ENCODE measurements at places on chromosomes 7 and 10.

DNA sequence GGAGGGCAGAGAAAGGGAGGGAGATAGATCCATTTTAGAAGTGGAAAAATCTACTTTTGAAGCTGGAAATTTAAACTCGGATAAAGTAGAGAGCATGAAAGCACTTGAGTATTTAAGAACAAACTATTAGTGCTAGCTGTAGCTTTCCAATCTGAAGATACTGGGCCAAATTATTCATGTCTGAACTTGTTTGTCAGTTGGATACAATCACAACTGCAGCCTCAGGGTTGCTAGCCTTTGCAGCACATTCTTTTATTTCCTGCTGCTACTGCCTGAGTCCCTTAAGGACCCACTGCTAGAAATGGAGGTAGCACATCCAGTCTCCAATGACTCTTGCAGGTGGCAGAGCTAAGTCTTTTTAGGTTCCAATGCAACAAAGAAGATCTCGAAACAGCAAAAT, 8.3 kb upstream of the SLC25A13 start:
- DNase-seq: no peak

DNA sequence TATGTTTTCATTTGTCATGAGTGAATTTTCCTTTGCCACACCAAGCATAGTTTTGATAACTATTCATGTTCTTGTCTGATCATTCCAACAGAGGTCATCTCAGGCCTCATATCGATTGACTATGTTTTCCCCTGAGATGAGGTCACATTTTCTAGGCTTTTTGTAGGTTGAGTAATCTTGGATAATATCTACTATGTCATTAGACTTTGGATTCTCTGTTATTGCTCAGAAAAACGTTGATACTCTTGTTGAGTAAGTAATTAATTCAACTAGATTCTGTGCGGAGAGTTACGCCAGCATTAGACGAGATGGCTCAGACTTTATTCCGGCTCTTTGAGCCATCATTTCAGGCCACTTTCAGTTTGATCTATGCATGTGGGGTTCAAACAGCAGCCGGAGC, 57.7 kb downstream of the KLF6 start:
- no peak for DNase-seq

DNA sequence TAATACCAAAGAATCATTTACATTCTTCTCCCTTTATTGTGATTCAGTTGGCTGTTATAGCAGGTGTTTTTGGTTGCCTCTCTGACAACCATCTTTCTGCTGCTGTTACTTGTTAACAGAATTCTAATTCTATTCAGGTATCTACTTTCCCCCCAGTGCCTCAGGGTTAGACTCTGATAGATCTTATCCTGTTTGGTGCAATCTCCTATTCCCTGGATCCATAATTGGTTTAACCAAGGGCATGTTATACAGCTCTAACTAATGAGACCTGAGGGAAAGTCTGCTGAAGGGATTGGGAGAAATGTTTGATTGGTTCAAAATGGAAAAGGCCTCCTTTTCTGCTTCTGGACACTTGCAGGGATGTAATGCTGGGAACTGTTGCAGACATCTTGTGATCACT, 161.5 kb downstream of the GPR158 start:
- DNase-seq: no peak

DNA sequence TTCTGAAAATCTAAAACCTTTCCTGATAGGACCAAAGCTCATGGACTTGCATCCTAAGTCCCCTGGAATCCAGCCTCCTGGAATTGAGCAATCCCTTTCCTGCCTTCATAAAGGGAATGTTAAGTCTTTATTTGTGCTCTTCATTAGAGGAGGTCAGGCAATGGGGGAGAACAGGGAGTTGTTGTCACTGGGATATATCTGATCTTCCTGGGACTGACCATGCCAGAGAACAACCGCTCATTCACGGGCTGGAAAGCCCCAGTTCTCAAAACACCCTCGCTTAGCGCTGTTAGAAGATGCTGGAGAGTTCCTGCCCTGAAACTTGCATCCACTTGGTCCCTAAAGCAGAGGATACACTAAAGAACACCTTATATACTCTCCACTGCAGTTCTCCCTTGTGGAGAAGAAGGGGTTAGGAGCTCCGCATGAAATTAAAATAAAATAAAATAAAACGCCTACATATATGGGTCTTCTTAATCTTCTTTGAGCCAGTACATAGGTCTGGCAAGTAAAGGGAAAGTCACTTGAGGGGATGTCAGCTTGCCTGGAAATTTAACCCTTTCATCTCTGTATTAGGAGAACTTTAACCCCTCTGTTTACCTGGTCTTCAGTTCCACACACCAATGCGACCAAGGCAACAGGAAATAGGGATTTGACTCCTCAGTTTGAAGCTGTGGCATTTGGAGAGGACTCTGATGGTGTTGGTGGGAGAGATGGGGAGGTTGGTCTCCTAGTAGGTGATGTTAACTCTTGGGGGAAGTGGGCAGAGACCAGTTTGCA, 1.2 kb downstream of the SORCS1 start:
- no peak for DNase-seq

Data from central memory CD4-positive, alpha-beta T cell (primary cell).